ENCODE measurements at places on chromosomes 3 and 15. TPM values are rescaled to one million over a fixed set of nuclear protein-coding genes. Genes with fewer than 3 reads are reported as not detected.

DNA sequence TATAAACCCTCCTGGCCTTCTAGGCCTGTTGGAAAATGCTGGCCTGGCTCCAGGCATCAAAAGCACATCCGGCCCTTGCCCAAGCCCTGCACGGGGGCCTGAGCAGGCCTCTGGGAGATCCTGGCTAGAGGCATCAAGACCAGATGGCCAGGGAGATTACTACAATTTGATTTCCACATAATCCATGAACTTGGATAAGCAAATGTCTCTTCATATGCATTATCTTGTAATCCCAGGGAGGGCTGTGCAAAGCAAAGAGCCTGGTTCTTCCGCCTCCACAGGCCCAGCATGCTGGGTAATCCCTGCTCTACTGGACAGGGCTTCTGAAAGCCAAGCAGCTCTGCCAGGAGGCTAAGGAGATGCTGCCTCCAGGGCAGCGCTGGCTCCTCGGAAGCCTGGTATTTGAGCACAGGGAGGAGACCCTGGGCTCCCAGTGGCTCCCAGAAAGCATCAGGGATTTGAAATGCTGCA, 18.2 kb downstream of the MRPL46 start:
- DNase-seq: no peak

DNA sequence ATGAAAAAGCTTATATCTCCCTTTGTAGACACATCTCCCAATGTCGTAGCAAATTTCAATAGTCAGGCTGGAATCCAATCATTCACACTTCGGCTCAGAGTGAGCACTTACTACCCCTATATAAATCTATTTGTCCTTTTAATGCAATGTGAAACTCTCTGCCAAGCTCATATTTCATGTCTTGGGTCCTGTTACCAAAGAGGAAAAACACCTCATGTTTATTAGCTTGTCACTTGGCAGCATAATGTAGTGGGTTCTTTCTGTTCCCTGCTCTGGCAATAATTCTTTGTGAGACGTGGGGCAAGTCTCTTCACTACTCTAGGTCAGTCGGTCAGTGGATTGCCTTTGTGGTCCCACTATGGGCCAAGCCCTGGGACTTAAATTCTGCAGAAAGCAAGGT, 107.1 kb downstream of the SRGAP3 start:
- DNase-seq: no peak

DNA sequence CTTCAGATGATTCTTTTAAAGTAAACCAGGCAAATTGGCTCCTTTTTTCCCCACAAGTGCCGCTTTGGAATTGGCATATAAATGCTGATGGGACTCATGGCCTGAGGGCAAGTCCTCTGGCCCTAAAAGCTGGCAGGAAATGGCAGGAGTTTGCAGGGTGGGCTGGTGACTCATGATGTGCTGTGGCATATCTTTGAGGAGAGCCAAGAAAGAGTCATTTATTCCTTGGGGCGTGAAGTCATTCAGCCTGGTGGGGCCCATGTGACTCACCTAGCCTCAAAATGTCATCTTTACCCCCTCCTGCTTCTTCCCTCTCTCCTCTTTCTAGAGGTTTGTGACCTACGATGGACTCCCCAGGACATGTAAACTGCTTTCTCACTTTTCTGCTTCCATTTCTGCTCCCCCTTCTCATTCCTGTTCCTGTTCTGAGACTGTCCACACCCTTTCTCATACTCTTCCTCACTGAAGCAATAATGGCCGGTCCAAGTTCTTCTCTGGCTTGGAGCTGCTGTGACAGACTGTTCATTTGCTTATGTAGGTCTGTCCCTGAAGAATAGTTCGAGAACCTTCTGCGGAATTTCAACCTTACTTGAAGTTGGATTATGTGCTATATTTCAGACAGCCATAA, 326.1 kb downstream of the SATB1 start:
- DNase-seq: peak; percentile 84

GRCh38 chr3:141875893-141876380, 506 bp upstream of the ATP1B3 start:
- DNase-seq: peak; percentile 79

DNA sequence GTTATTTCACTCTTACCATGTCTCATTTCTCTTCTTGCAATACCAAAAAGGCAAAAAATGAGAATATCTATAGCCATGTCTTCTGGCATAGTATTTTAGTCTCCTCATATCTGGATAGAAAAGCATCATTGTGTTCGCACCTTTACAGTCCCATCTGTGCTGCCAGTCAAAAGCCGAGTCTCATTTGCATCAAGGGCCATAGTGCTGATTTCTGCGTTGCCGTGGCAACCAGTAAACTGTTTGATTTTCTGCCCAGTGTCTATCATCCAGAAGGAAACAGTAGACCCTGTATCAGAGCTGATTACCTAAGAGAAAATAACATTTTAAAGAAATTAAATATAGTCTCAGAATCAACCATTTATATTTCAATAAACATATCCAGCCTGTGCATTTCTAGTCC, 86.1 kb upstream of the SERPINI2 start:
- DNase-seq: no peak

- no peak for DNase-seq
Measured at GRCh38 chr3:69164296-69164695, 41.9 kb upstream of the LMOD3 start.

GRCh38 chr15:86611417-86612040, 531.9 kb downstream of the AGBL1 start:
- peak; percentile 42 for DNase-seq

DNA sequence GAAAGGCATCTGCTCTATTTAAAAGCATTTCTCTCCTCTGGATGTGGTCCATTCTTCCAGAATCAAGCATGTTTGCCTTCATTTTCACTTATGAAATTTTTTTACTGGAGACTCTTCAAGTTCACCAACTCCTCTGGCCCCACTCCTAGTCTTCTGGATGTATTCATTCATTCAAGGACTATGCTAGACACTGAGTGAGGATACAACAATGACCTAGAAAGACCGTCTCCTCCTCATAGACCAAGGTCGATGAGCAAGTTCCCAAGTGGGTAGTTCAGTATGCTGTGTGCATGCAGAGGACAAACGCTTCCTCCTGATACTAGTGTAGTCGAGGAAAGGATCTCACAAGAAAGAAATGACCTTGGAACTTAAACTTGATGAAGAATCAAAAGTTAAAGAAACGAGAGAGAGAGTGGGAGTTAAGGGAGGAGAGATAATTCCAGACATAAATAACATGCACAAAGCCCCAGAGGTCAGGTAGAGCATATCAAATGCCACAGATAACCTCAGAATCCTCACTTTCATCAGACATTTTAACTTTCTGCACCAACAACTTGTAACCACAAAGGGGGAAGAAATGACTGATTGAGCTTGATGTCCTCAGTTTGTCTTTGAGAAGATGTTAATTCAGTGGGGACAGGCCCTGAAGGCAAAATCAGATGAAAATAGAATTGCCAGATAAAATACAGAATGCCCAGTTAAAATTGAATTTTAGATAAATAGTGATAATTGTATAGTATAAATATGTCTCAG, 149.4 kb downstream of the IMPG2 start:
- DNase-seq: no peak

- no peak for DNase-seq
Measured at GRCh38 chr3:14208977-14209394, 30.4 kb downstream of the LSM3 start.

- peak; percentile 27 for DNase-seq
Measured at GRCh38 chr3:106206146-106206545, 337.3 kb upstream of the CBLB start.

GRCh38 chr3:3516996-3517395, 282.2 kb upstream of the LRRN1 start:
- no peak for DNase-seq

DNA sequence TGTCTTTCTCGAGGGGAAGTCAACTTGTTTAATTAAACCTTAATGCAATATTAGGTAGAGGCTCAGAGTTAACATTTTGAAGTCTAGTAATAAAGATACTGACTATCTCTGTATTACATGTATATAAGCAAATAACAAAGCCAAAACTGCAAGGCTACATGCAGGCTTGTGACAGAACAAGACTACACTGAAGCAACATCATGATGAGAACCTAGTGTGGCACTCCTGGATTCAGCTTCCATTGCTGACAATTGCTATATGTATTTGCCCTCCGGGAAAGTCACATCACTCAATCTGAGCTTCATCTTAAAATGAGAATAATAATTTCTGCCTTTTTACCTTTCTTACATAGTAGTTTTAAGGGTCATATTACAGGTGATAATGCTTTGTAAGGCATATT, 15.6 kb upstream of the IL1RAP start:
- DNase-seq: no peak

GRCh38 chr15:89138999-89139612, 50.9 kb downstream of the ABHD2 start:
- no peak for DNase-seq

- DNase-seq: peak; percentile 28
Measured at GRCh38 chr3:123559040-123559861, 25.6 kb downstream of the HACD2 start.

GRCh38 chr3:100500320-100500880, 8.0 kb downstream of the TMEM45A start:
- DNase-seq: no peak

CLPX gene
- total RNA-seq: 64.5 TPM
